Stimulated activated CD4-positive, alpha-beta T cell treated with anti-CD3 and anti-CD28 coated beads, Interleukin-4, amount 100 ng/mL, for 1 hour (primary cell): ENCODE measurements at places on chromosomes 3 and 15.

GRCh38 chr15:66292571-66293418 lies 573 bp upstream of the DIS3L start:
- peak; percentile 2 for DNase-seq

GRCh38 chr15:29051422-29051821 lies 165.6 kb downstream of the APBA2 start:
- DNase-seq, result no peak

DNA sequence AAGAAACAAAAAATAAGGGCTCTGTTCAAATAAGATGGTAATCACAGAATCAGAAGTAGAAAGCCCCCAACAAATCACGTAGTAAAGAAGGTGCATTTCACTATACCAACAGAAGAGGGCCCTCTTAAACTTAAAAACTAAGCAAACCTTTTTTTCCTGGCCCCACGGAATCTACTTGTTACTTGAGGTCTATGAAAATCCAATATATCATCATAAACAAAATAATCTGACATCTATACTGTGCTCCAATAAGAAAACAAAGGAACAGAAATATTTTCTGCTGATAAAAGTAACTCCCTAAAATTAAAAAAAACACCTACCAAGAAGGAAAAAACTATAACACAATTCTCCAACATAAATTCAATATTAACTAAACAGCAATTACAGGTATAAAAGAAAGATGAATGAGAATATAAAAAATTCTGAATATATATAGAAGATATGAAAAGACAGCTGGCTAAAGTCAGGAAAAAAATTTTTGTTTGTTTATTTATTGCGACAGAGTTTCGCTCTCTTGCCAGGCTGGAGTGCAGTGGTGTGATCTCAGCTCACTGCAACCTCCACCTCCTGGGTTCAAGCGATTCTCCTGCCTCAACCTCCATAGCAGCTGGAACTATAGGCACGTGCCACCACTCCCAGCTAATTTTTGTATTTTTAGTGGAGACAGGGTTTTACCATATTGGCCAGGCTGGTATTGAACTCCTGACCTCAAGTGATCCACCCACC lies 81.8 kb downstream of the CLASP2 start:
- no peak for DNase-seq

GRCh38 chr15:53833134-53833624 lies 73.7 kb upstream of the WDR72 start:
- no peak for DNase-seq

GRCh38 chr3:101303089-101303731 lies 17.2 kb downstream of the IMPG2 start:
- DNase-seq, result no peak

DNA sequence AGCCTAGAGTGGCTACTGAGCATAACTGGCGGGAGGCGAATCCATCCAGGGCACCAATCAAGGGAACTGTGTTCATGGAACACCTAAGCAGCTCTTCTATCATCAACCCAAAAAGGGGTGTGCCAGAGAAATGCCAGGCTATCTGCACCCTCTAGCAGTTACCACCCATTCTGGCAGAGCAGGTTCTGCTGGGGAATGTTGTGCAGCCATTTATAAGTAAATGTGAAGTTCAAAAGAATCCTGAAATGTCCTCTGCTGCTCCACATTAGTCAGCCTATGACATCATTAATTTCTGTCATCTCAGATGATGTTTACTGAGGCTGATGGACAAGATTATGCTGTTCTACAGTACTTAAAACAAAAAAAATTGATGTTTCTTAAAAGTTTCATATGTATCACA lies 7.7 kb downstream of the SKIC8 start:
- no peak for DNase-seq

- no peak for DNase-seq
Measured at GRCh38 chr15:89163271-89164055, 57.9 kb downstream of the RLBP1 start.

DNA sequence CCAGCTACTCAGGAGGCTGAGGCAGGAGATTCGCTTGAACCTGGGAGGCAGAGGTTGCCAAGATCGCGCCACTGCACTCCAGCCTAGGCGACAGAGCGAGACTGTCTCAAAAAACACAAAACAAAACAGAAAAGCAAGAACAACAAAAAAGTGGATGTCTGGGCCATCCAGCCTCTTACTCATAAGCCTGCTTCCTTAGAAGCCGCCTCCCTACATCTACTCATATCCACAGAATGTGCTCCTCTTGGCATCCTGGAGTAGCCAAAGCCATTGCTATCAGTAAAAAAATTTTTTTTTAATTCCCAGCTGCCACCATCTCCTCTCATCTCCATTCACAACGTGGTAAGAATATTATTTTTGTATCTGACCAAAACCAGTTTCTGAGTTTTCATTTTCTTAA lies 10.8 kb downstream of the ZSCAN2 start:
- DNase-seq, result no peak

DNA sequence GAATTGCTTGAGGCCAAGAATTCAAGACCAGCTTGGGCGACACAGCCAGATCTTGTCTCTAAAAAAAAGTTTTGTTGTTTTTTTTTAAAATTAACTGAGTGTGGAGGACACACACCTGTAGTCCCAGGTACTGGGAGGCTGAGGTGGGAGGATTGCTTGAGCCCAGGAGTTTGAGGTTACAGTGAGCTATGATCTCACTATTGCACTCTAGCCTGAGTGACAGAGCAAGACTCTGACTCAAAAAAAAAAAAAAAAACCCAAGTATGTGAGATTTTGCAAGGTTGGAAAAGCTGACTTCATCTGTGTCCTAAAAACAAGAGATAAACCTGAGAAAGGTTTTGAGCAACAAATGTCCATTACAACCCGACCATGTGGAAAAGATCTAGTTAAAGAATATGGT lies 5.4 kb upstream of the TOPBP1 start:
- no peak for DNase-seq
